Ascending aorta (tissue), 2 donors: ENCODE measurements at places on chromosomes 6 and 20. TPM values are rescaled to one million over a fixed set of nuclear protein-coding genes. Genes with fewer than 3 reads are reported as not detected.

The RPS10 gene
- total RNA-seq: 1,703 TPM

DNA sequence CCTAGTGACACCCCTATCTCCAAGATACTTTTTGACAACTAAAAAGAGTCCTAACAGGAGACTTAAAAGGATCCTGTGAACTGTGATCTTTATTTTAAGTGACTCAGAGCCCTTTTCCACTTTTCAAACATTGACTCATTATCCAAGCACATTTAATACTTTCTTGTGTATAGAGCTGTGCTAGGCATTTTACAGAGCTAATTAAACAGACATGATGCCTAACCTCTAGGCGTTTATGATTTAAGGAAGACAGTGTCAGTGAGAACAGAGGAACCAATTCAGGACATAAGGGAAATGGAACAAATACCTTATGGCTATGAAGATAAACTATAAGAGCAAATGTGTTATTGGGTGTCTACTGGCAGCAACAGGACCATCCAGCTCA lies 282.6 kb downstream of the TPBG start:
- H3K27ac ChIP-seq: no peak overlapping the region
- no peaks in the 10 kb centered on the region for H3K4me1 ChIP-seq
- no peaks in the 10 kb centered on the region for H3K36me3 ChIP-seq
- no peaks in the 10 kb centered on the region for H3K27me3 ChIP-seq

- H3K27ac ChIP-seq: no peak overlapping the region
- H3K36me3 ChIP-seq: no peaks in the 10 kb centered on the region
- no peaks in the 10 kb centered on the region for H3K27me3 ChIP-seq
- H3K4me3 ChIP-seq: no peak overlapping the region
- DNase-seq: no peak
These were observed 107.5 kb downstream of the ERMARD start for GRCh38 chr6:169858935-169859351.

The PIGU gene
- 41.5 TPM for total RNA-seq

DNA sequence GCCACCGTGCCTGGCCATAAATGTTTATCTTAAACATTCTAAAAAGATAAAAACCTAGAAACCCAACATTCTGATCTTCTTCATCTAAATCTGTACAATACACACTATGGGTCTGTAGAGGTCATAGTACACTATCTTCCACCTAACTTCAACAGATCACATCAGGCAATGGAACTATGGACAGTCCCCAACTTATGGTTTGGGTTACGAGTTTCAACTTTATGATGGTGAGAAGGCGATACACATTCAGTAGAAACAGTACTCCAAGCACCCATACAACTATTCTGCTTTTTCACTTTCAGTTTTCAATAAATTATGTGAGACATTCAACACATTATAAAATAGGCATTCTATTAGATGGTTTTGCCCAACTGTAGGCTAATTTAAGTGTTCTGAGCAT lies 23.1 kb downstream of the FKBP5 start:
- H3K4me3 ChIP-seq: no peak overlapping the region
- peaks cover 8% of the 10 kb centered on the region for H3K36me3 ChIP-seq
- no peak for DNase-seq
- no peak overlapping the region for H3K27ac ChIP-seq
- H3K4me1 ChIP-seq: peaks cover 12% of the 10 kb centered on the region

GRCh38 chr6:33298773-33299236 lies at the start of gene RGL2:
Gene RGL2, minus strand, starts transcription at chr6:33298942. Its CDS starts 332 bp downstream, at chr6:33298610.
- peak within 1 kb of the TSS; percentile 96 for H3K4me3 ChIP-seq
- H3K27ac ChIP-seq: peak within 1 kb of the TSS; percentile 98
- H3K36me3 ChIP-seq: peaks cover 43% of the 10 kb centered on the region
- H3K4me1 ChIP-seq: peaks cover 18% of the 10 kb centered on the region
- peak; percentile 92 for DNase-seq

GRCh38 chr6:85641522-85641896 lies 1.2 kb downstream of the SYNCRIP start:
- no peaks in the 10 kb centered on the region for H3K4me1 ChIP-seq
- H3K36me3 ChIP-seq: peaks cover 8% of the 10 kb centered on the region
- DNase-seq: no peak
- no peaks in the 10 kb centered on the region for H3K27me3 ChIP-seq
- H3K4me3 ChIP-seq: peak overlapping the region; percentile 93

- no peak for DNase-seq
- H3K36me3 ChIP-seq: peaks cover 17% of the 10 kb centered on the region
- H3K4me1 ChIP-seq: peaks cover 3% of the 10 kb centered on the region
- no peak overlapping the region for H3K27ac ChIP-seq
These were observed 11.4 kb downstream of the DYNLT1 start for GRCh38 chr6:158633127-158633526.

DNA sequence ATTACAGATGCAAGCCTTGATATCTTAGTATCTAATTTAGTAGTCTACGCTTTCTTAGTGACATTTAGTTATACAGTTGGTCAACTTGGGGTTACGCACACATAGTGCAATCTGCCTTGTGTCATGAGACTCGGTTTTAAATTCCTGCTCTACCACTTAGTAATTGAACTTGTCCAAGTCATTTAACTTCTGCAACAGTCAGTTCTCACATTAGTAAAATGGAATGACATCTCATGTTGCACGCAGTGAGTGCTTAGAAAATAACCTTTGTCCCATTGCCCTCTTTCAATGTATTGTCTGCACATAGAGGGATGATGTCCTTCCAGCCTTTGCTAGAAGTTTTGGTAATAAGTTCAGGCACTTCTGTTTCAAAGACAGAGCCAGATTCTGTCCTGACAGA lies 48.6 kb downstream of the TMEM170B start:
- no peaks in the 10 kb centered on the region for H3K36me3 ChIP-seq
- no peak overlapping the region for H3K27ac ChIP-seq
- no peak overlapping the region for H3K4me3 ChIP-seq
- no peaks in the 10 kb centered on the region for H3K27me3 ChIP-seq
- peaks cover 25% of the 10 kb centered on the region for H3K4me1 ChIP-seq

GRCh38 chr6:99143108-99143861 lies 195.5 kb upstream of the FBXL4 start:
- DNase-seq: no peak
- no peaks in the 10 kb centered on the region for H3K27me3 ChIP-seq
- H3K4me1 ChIP-seq: no peaks in the 10 kb centered on the region
- no peaks in the 10 kb centered on the region for H3K36me3 ChIP-seq
- no peak overlapping the region for H3K4me3 ChIP-seq
- no peak overlapping the region for H3K27ac ChIP-seq

The FKBP1C gene
- total RNA-seq: not detected

- no peaks in the 10 kb centered on the region for H3K27me3 ChIP-seq
- DNase-seq: no peak
- no peaks in the 10 kb centered on the region for H3K4me1 ChIP-seq
- H3K36me3 ChIP-seq: peaks cover 3% of the 10 kb centered on the region
These were observed 136.5 kb downstream of the DOK5 start for GRCh38 chr20:54611708-54612412.

GRCh38 chr20:19808498-19808897 lies 50.4 kb downstream of the RIN2 start:
- no peak for DNase-seq
- peaks cover 5% of the 10 kb centered on the region for H3K36me3 ChIP-seq
- peaks cover 18% of the 10 kb centered on the region for H3K4me1 ChIP-seq
- no peak overlapping the region for H3K4me3 ChIP-seq

The SPATS1 gene
- not detected for total RNA-seq

The BFSP1 gene
- not detected for total RNA-seq

DNA sequence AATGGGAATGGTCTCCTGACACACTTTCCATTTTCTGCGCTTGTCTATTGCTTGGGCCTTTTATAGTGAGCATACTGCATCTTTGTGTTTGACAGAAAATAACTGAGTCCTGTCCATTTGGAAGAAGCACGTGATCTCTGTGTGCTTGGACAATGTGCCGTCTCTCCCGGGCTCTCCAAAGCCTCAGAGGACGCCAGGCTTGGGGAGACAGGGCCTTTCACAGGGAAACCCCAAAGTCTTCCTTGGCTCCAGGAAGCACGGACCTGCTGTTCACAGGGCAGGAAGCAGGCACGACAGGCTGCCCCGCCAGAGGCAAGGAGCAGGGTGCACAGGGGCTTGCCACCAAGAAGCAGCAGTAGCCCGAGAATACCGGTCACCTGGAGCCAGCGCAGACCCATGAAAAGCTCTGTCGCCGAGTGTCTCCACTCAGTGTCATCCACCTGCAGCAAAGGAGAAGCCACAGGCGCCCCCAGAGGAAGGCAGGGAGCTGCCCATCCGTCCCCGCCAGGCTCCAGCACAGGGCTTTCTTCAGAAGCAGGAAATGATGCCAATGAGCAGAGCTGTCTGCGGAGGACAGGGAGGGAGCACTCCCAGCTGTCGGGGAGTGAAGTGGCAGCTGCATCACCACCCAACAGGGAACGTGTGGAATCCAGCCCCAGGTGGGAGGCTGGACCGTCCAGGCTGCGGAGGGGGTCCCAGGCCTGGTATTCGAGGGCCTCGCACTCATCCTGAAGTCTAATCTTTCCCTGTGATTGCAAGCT lies 135.1 kb downstream of the AGPAT4 start:
- H3K27me3 ChIP-seq: no peaks in the 10 kb centered on the region
- peaks cover 23% of the 10 kb centered on the region for H3K36me3 ChIP-seq
- H3K27ac ChIP-seq: no peak overlapping the region
- no peak for DNase-seq

- no peak overlapping the region for H3K27ac ChIP-seq
- H3K27me3 ChIP-seq: no peaks in the 10 kb centered on the region
- DNase-seq: no peak
These were observed 138.5 kb downstream of the RCAN2 start for GRCh38 chr6:46352541-46353268.

The RSPH4A gene
- total RNA-seq: 17.9 TPM

The COX4I2 gene
- total RNA-seq: 61.4 TPM

GRCh38 chr6:33949111-33949510 lies 145.3 kb upstream of the MLN start:
- H3K36me3 ChIP-seq: no peaks in the 10 kb centered on the region
- no peaks in the 10 kb centered on the region for H3K27me3 ChIP-seq
- H3K4me1 ChIP-seq: no peaks in the 10 kb centered on the region
- peak; percentile 40 for DNase-seq
- H3K27ac ChIP-seq: no peak overlapping the region

The RAB44 gene
- 0.21 TPM for total RNA-seq

- no peaks in the 10 kb centered on the region for H3K27me3 ChIP-seq
- H3K4me1 ChIP-seq: peaks cover 4% of the 10 kb centered on the region
- no peaks in the 10 kb centered on the region for H3K36me3 ChIP-seq
- peak within 1 kb of the TSS; percentile 77 for H3K4me3 ChIP-seq
- no peak for DNase-seq
These were observed at the start of gene FAXC for GRCh38 chr6:99349171-99350141. Gene FAXC, minus strand, starts transcription at chr6:99349674. Its CDS starts 302 bp downstream, at chr6:99349372.

The ULBP1 gene
- 3.8 TPM for total RNA-seq

DNA sequence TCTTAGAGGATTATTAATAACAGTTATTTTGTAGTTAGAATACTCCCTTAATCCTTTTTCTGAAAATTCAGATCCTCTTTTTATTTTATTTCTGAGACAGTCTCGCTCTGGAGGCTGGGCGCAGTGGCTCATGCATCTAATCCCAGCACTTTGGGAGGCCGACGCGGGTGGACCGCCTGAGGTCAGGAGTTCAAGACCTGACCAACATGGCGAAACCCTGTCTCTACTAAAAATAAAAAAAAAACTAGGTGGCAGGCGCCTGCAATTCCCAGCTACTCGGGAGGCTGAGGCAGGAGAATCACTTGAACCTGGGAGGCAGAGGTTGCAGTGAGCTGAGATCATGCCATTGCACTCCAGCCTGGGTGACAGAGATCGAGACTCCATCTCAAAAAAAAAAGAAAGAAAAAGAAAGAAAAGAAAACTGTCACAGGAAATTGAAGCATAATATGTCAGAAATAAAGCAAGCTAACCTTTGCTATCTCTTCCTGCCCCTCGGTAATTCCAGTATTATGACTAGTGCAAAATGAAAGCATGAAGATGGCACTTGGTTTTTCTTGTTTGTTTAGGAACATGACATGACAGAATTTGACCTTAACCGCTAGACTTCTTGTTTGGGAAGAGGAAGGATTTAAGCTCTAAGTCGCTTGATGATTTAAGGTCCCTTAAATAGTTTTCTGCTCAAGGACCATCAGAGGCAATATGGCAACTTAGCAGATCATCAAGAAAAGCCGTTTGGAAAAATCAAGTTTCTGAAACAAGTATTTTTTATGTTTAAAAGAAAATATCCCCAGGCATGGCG lies 1.8 kb upstream of the RBM39 start:
- peak overlapping the region; percentile 61 for H3K4me3 ChIP-seq
- H3K4me1 ChIP-seq: peaks cover 19% of the 10 kb centered on the region
- no peaks in the 10 kb centered on the region for H3K27me3 ChIP-seq
- peaks cover 19% of the 10 kb centered on the region for H3K36me3 ChIP-seq

The ANKRD66 gene
- total RNA-seq: not detected

DNA sequence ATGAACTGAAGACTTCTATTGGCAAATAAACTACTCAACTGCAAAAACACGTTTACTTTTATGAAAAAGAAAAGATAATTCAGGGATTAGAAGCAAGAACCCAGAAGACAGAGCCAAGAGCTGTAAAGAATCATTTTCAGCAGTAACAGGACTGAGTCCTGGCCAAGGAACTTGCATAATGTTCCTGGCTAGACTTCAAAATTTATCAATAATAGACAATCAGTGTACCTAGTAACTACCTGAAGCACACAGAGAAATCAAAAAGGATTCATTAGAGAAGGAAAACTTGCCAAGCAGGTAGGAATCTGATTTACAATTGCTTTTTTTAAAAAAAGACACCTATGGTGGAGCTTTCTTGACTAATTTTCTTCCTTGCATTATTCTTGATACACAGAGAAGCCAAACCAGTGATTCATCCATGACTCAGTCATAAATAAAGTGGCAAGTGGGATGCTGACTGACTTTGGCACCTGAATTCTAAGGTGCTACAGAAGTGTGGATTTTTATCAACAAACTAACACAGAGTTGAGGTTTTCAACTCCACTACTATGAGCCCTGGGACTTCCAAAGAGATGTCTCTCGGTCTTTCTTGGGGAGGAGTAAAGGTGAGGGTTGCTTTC lies 281.3 kb downstream of the BMP7 start:
- no peak overlapping the region for H3K4me3 ChIP-seq
- H3K4me1 ChIP-seq: no peaks in the 10 kb centered on the region
- H3K27me3 ChIP-seq: no peaks in the 10 kb centered on the region

The LAMP5 gene
- total RNA-seq: not detected

DNA sequence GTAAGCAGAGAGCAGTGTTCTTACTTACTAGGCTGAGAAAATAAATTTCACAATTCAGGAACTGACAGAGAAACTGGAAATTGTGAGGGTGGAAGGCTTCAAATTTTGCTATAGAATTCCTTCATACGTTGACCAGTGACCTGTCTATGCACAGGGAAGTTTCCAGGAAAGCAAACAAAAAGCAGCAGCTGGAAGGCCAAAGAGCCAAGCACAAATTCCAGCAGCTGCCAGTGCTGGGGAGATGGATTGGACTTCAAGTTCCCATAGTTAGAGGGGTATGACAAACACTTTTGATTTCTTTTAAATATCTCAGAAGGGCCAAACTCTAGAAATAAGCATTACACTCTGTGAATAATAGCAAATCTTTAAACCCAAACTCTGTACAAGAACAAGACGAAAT lies 299.1 kb upstream of the KCNQ5 start:
- H3K36me3 ChIP-seq: no peaks in the 10 kb centered on the region

- H3K36me3 ChIP-seq: no peaks in the 10 kb centered on the region
- no peaks in the 10 kb centered on the region for H3K27me3 ChIP-seq
- no peaks in the 10 kb centered on the region for H3K4me1 ChIP-seq
These were observed 9.6 kb upstream of the SF3B5 start for GRCh38 chr6:144104898-144105487.
